ENCODE measurements at places on chromosomes 3 and 15.

GRCh38 chr3:168977716-168978374, 685.7 kb downstream of the MECOM start:
- no peak for DNase-seq

GRCh38 chr3:43023066-43023465, 44.0 kb downstream of the GASK1A start:
- DNase-seq: no peak

DNA sequence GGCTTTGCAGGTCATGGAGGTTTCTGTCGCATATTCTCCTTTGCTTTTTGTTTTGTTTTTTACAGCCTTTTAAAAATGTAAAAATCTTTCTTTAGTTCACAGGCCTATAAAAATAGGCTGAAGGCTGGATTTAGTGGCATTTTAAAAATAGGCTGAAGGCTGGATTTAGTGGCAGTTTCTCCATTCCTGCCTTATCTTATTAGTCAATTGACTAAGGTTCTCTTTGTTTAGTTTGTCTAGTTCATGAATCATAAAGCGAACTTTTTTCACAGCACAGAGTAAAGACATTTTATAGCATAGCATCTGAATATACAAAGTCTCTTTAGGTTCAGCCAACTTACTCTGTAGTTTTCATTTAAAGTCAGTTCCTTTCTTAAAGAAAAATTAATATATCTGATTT, 31.4 kb downstream of the AP4E1 start:
- no peak for DNase-seq

GRCh38 chr15:94235646-94236045, 4.3 kb downstream of the MCTP2 start:
- DNase-seq: no peak

GRCh38 chr15:38609097-38609738, 44.6 kb upstream of the RASGRP1 start:
- DNase-seq: no peak

DNA sequence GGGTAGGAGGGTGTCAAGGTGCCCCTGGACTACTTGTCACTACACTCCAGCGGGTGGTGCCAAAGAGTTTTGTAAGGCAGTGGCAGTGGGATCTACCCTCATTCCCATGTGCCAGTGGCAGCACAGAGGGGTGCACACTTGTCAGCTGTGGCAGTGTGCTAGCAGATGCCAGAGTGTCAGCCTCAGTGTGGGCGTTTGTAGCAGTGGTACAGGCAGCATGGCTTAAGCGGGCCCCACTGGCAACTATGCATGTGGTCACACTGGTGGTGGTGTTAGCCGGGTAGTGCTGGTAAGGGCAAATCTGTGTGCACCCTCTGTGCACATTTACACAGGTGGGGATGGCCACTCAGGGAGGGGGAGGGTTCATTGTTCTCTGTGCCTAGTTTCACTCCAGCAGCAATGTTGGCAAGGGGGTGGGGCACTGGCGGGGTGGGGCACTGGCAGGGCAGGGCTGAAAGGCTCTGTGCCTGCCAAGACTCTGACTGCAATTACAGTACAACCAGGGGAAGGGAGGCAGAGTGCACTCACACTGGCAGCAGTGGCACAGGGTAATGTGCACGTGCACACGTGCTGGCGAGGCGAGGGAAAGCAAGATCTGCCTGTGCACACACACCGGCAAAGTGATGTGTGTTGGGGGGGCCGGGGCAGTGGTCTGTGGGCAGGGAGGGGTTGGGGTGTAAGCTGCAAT, 31.8 kb downstream of the MYO9A start:
- no peak for DNase-seq

DNA sequence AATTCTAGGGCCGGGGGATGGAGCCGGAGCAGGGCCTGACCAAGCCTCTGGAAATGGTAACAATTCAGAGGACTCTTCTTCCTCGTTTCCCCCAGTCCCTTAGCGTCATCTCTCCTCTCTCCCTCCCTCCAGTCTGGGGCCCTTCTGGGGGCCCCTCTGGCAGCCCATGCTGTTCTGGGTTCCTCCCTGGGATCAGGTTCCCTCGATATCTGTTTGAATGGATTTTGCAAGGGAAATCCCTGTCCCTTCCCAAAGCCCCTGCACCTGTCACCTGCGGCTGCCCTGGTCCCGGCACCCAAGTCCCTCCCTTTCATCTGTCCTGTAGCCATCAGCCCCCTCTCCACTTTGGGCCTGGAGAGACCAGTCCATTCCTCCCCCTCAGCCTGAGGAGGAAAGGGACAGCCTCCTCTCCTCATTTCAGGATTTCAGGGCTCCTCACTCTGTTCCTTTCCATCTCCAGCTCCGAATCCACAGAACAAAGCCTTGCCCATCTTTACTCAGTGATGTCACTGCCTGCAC, 1.7 kb upstream of the PLCB2 start:
- no peak for DNase-seq

DNA sequence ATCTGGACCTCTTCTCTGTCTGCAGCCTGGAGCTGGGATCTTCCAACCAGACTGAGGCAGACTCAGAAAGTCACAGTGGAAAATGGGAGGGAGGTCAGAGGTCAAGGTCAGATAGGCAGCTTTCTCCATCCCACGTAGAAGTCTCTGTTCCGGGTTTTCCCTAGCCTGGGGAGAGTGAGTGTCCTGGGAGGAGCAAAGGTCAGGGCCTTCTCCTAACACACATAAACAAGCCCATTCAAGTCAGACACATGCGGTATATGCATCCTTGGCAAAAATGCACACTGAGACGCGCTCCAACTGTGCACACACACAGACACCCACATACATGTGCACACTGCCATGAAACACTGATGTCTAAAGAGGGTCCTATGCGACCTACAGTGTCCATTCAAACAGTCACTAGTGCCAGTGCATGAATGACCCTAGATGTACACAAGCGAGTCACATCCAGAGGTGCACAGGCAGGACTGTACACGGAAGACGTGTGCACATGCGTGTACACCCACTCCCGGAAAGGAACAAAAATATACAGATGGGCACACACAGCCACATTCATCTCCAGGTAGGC, 681 bp downstream of the TWF2 start:
- no peak for DNase-seq

- no peak for DNase-seq
These were observed 269.1 kb upstream of the LRRFIP2 start for GRCh38 chr3:37443363-37444035.

- no peak for DNase-seq
These were observed 5.7 kb upstream of the MYL3 start for GRCh38 chr3:46868948-46869347.

GRCh38 chr3:37181756-37182155, 7.4 kb upstream of the LRRFIP2 start:
- DNase-seq: no peak

Data from stimulated activated CD4-positive, alpha-beta T cell treated with anti-CD3 and anti-CD28 coated beads, TNF-alpha, amount 100 ng/mL, for 1 hour (primary cell).